ENCODE measurements at places on chromosomes 2 and 18.
A peak's percentile ranks its signal among the peaks of the same experiment; 100 is the strongest.

GRCh38 chr2:37881397-37881796 is 43.7 kb upstream of the RMDN2 start:
- no peak for DNase-seq

GRCh38 chr2:172970660-172971059 is 105.0 kb upstream of the MAP3K20 start:
- DNase-seq, result peak; percentile 67

DNA sequence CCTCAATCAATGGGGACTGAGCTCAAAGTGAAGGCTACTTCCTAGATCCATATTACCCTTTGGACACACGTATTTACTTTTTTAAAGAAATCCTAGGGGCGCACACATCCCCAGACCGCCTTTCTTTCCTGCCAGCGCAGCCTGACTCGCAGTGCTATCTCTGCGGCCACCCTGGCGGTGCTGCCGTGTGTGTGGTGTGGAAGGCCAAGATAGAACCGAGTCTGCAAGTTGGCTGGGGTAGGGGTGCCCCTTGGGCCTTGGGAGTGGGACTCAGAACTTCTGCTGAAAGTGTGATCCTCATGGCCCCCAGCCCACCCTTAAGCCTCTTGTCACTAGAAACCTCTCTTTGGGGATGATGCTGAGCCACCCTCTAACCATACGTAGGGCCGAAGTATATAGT is 143.7 kb downstream of the KLHL29 start:
- no peak for DNase-seq

GRCh38 chr18:26457611-26458353 is 90.6 kb downstream of the KCTD1 start:
- DNase-seq, result no peak

DNA sequence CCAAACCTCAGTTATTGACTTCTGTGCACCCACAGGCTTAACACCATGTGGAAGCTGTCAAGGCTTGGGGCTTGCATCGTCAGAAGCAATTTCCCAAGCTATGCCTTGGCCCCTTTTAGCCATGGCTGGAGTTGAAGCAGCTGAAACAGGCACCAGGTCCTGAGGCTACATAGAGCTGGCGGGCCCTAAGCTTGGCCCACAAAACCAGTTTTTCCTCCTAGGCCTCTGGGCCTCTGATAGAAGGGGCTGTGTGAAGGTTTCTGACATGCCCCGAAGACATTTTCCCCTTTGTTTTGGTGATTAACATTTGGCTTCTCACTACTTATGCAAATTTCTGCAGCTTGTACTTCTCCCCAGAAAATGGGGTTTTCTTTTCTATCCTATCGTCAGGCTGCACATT is 9.1 kb upstream of the TMX3 start:
- no peak for DNase-seq

GRCh38 chr2:192137451-192137850 is 57.3 kb downstream of the TMEFF2 start:
- no peak for DNase-seq

- no peak for DNase-seq
Observed at GRCh38 chr2:84996909-84997308, 25.9 kb downstream of the KCMF1 start.

GRCh38 chr18:26383454-26384270 is 157.4 kb downstream of the TAF4B start:
- no peak for DNase-seq

- no peak for DNase-seq
Observed at GRCh38 chr2:220513573-220514288, 886.3 kb downstream of the SLC4A3 start.

- DNase-seq, result no peak
Observed at GRCh38 chr2:70321370-70321769, 19.5 kb upstream of the FAM136A start.

GRCh38 chr18:60847517-60847916 is 474.9 kb upstream of the MC4R start:
- no peak for DNase-seq

- DNase-seq, result no peak
Observed at GRCh38 chr2:120736624-120737339, 1.1 kb downstream of the GLI2 start.

- DNase-seq, result no peak
Observed at GRCh38 chr2:55364189-55365055, 55.2 kb downstream of the CCDC88A start.

GRCh38 chr18:355678-356077 is 87.8 kb upstream of the THOC1 start:
- no peak for DNase-seq

GRCh38 chr18:688323-688722 is 24.1 kb downstream of the ENOSF1 start:
- DNase-seq, result no peak

DNA sequence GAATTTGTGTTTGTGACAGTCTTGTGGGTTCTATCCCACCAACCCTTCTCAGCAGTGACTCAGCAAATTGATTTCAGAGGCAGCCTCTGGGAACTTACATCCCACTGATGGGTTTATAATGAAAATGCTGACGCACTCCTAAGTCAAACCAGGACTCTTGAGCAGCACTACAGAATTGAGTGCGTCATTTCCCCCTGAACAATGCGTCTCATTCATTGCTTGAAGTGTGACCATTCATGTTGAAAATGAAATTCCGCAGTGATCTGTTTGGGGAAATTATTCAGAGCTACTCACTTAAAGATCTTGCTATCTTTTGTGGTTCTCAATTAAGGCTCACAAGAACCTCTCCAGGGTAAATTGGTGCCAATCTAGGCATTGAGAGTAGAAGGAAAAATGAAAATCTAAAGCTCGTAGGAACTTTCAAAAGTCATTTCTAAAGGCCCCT is 417.7 kb upstream of the SLC14A2 start:
- DNase-seq, result no peak

DNA sequence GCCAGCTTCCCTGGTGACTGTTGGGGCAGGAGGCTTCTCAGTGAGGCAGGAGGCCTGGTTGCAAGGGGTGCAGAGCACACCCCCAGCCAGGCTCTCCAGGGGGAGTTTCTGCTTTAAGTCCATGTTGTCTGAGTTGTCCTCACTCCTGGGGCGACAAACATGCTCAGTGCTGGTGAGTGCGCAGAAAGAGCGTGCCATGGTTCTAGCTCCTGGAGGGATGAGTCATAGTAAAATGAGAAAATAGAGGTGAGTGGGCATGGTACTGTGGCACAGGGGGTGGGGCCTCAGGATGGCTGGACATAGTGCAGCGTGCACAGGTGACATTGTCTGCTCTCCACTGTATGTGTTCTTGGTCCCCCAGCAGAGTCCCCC is 457.2 kb upstream of the HS6ST1 start:
- DNase-seq, result no peak

DNA sequence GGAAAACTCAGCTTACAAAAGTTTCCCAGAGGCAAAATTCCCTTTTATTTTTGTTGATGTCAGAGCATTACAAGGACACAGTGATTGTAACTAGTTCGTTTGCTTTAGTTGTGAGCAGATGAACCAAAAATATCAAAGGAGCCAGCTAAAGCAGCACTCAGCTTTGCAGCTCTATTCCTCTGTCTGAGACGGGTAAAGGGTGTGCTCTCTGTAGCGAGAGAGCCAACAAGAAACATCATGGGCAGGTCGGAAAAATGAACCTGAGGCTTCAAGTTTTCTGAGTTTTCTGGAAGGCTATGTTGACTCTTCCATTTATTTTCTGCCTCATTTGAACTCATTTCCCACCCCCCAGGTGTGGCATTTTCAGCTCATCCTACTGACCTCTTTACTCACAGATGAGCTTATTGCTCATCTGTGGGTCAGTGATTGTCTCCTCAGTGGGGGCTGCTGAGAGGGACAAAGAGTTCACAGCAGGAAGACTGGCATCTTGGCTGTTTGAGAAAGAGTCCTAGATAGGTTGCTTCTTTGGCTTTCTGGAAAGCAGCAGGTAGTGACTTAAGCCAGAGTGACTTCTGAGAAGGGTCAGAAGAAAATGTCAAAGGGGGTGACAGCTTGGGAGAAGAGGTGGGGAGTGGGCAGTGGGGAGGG is 66.6 kb upstream of the EPC2 start:
- no peak for DNase-seq

DNA sequence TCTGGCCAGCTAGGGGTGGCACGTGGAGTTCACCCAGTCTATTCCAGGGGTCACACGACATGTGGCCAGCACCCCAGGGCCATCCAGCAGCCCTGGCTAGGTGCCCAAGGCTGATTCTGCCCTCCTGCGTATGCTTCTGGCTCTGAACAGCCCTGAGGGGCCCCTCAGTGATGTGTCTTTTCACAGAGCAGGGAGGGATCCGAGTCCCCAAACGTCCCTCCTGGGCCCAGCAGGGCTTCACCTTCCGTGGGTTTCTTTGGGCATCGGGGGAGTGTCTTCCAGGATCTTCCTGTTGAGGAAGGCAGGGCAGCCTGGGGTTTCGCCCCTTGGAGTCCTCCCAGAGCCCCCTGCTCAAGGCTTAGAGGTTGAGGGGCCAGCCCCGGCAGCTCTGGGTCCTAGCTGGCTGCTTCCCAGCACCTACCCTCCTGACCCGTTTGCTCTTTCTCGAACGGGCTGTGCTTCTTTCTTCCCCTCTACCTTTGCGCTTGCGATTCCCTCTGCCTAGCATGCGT is 165.9 kb downstream of the DYSF start:
- DNase-seq, result no peak

DNA sequence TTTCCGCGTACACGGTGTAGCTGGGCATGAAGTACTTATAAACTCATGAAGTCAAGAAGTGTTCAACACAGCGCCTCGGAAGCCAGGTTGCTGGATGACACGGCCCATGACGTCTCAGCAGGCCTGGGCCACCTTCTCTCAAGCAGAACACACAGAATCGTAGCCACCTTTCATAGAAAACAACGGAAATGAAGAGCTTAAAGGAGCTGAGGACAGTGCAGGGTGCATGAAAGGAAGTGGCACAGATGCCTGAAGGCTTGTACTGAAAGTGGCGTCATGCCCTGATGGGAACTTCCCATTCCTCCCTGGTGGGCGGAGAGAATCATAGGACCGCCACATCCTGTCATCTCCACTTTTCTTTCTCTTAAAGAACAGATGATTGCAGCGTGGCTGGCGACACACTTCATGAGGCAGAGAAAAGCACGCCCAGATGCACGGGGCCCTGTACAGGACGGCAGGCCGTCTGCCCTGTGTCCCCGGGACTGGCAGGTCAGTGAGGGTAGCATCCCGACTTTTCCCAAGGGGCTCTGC is 31.1 kb downstream of the HDAC4 start:
- DNase-seq, result peak; percentile 90

GRCh38 chr2:240155048-240155744 is 14.7 kb upstream of the OTOS start:
- no peak for DNase-seq

DNA sequence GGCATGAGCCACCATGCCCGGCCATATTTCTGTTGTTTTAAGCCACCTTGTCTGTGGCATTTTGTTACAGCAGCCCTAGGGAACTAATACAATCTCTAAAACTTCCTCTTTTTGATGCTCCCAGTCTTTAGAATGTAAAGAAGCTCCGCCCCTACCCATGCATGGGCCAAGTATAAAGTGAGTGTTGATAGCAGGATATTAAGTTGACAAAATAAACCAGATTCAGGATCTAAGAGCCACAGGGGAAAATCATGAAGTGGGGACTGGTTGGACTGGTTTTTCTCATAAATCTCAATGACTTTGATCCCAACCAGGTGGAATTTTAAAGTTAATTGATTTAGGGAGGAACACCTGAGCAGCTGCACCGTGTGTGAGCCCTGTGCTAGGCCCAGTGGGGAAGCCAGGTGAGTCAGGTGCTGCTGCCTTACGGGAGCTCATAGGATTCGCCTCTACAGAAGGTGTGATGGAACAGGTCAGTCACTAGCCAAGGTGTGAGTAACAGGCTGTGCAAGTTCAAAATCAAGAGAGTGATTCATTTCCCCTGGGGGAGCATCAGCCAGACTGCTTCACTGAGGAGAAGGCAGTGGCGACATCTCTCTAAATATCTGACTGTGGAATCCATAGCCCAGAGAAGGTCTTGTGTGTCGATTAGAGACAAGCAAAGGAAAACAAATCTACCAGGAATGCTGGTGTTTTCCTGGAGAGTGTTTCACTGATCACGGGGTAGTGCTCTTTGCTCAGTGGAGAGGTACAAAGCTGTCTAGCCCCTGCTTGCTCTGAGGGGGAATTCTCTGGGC is 63.0 kb upstream of the MSH2 start:
- DNase-seq, result no peak

DNA sequence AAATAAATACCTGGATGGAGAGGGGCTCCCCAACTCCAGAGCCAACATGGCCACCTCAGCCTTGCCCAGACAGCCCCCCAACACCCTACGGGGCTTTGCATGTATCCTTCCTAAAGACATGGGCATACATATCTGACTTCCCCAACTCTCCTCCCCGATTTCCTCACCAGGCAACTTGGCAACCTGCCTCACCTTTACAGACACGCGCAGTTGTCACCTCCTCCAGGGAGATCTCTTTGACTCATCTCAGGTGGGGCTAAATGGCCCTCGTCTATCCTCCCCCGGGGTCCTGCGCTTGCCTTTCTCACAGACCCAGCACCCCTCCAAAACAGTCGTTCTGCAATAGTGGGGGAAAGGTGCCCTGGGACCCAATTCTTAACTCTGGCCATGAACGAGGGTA is 10.6 kb upstream of the BIN1 start:
- DNase-seq, result no peak

GRCh38 chr2:126946318-126947102 is 47.8 kb downstream of the TEX51 start:
- no peak for DNase-seq

DNA sequence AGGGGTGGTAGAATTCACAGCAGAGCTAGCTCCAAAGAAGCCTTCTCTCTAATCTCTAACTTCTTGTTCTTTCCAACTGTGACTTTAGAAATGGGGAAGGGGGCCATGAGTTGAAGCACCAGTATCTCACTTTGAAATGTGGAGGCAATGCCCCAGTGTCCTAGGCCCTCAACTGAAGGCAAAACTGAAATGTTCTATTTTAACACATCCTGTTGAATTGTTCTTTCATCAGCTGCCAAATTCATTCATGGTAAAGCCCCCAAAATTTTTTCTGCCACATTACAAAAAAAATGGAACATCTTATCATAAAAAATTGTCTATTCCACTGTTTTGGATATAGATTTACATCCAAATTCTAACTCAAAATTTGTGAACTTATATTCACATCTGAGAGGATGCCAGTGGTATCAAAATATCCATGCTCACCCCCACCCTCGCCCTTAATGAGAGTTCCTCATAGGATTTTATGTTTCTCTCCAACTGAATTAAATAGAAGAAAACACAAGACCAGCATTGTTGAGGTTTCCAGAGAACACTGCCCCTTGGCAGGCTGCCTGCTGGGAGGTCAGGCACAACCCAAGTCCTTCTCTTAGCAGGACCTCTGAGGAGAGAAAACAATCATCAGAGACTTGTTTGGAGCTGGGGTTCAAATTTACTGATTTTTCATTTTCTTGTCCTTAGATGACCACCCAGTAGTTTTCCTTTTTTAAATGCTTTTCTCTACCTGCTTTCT is 147.4 kb upstream of the PGAP1 start:
- peak; percentile 15 for DNase-seq

DNA sequence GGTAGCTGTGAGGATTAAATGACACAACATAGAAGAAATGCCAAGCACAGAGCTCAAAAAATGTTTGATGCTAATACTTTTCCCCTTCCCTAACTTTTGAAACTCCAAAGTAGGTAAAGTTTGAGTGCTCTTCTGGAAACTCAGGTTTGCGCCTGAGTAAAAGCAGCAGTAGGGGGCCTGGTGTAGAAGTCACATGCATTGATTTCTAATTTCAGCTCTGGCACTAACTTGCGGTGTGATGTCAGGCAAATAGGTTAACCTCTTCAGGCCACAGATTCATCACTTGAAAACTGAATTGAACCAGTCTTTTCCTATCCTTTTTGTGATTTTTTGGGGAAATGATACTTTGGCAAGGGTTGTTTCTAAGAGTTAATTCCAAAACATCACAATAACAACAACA is 27.2 kb downstream of the LHCGR start:
- no peak for DNase-seq

- DNase-seq, result peak; percentile 41
Observed at GRCh38 chr2:202178346-202178958, 59.9 kb downstream of the SUMO1 start.

GRCh38 chr2:142843731-142844130 is 33.7 kb upstream of the KYNU start:
- DNase-seq, result no peak

Data from stimulated activated naive CD8-positive, alpha-beta T cell treated with anti-CD3 and anti-CD28 coated beads, Interleukin-15, amount 100 ng/mL, for 72 hours (primary cell).